Right atrium auricular region (tissue), 2 donors: ENCODE measurements at places on chromosomes 1 and 21. TPM values are rescaled to one million over a fixed set of nuclear protein-coding genes. Genes with fewer than 3 reads are reported as not detected.
A peak's percentile ranks its signal among the peaks of the same experiment; 100 is the strongest.

- DNase-seq = no peak
These were observed 59.5 kb downstream of the OPTC start for GRCh38 chr1:203553496-203553895.

DNA sequence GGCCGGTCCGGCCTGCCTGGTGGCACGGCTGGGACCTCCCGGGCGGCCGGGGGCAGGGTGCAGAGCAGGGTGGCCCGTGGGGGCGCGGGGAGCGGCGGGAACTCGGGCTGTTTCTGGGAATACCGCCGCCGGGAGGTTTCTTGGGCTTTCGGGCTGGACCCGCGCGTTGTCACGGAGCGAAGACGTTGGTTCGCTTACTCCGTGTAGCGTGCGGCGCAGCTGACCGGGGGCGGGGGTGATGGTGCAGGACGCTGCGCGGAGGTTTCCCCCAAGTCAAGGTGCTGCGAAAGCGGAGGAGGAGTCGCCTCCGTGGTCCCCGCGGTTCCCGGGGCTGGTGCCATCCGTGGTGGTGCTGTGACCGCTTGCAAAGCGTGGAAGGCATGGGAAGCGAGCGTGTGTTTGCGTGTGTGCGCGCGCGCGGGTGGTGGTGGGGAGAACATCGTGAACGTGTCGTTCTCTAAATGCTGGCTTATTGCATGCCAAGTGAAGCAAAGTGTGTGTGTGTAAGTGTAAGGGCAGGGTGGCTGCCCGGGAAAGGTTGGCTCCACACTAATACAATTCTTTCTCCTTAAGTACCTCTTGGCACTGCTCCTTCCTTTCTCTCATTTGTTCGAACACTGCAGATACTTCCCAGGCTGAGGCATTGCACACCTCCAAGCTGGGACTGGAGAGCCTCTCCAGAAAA, 1.1 kb downstream of the RYR2 start:
- no peak for DNase-seq

- no peak for DNase-seq
These were observed 35.0 kb downstream of the DNAJC6 start for GRCh38 chr1:65344171-65344814.

DNA sequence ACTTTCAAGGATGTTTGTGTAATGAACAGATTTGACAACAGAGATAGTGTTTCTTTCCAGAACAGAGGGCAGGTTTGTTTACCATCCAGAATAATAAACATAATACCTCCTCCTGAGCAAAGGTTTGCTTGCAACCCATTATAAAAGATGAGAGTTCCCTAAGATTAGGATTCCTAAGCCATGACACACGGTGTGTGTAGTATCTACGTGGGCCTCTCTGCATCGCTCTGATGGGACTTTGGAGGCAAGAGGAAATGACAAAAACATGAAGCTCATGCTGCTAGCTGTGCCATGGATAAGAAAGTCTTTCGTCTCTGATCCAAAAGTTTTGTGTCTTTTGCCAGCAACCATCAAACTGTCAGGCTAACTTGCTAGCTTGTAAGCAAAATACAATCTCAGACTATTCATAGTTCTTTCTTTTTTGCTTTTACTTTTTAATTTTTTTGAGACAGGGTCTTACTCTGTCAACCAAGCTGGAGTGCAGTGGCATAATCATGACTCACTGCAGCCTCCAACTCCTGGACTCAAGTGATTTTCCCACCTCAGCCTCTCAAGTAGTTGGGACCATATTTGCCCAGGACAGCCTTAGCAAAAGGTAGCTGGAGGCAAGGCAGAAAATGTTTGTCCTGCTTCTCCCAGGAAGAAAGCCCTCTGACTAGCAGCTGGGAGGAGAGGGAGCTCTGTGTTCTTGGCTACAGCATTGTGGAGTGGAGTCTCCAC, 81.1 kb downstream of the LHX4 start:
- DNase-seq = no peak

GRCh38 chr1:3360646-3361257, 93.7 kb upstream of the ARHGEF16 start:
- DNase-seq = no peak

GRCh38 chr1:103177108-103177775, 68.9 kb upstream of the COL11A1 start:
- no peak for DNase-seq

DNA sequence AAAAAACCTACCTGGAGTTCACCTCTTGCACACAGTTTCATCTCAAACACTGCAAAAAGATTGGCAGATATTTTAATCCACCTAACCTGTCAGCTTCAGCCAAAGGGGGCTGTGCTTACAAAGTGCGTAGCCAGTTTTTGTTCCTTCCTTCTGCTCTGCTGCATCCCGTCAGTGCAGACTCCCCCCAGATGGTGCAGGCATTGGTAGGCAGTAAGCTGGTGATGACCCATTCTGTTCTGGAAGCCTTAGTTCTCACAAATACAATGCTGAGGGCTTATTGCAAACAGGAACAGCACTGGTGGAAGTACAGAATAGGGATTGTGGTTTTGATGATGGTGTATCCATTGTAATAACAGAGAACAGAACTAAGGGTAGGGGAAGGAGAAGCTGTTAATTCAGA, 239.5 kb downstream of the RYR2 start:
- no peak for DNase-seq

DNA sequence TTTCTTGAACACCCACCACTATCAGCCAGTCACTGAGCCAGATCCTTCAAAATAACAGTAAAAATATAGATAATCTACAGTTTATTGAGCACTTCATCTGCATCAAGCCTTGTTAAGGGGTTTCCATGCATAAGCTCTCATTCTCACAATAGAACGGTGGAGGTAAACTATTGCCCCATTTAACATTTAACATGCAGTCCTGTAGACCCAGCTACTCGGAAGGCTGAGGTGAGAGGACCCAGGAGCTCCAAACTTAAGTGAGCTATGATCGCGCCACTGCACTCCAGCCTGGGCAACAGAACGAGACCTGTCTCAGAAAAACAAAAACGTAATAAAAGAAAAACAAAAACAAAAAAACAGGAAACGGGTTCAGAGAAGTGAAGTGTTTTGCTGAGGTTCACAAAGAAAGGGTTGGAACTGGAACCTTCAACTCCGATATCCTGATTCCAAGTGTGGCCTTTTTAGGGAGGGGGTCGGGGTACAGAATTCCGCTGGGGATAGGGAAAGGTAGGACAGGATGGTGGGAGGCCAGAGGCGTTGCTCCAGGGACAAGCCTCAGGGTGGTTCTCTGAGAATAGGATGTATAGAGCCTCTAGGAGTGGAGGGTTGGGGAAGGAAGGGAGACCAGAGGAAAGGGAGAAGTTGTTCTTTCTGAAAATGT, 11.6 kb upstream of the SESN2 start:
- DNase-seq = no peak

GRCh38 chr1:3219005-3219790, 150.2 kb downstream of the PRDM16 start:
- peak; percentile 72 for DNase-seq

DNA sequence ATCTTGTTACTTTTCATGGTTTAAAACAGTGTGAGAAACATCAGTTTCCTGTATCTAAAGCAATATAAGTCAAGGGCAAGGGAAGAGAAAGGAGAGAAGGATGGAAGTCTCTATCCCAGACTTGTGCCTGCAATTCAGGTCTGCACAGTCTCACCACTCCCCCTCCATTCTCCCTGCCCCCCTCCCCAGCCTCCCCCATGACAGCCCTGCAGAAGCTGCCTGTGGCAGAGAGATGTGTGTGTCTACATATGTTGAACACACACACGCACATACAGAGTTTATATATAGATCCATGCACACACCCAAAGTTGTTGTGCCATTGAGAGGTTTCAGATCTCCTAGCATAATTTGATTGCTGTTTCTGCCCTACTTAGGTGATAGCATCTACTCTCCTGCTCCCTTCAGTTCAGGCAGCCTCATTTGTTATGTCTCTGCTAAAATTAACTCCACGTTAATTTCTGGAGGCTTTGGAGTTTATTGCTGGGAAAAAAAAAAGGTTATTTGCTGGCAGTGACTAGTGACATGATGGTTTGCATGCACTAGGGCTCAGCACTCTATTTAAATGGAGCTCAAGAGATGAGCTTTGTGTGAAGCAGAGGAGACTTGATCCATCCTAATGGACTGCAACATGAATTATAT, 124.9 kb upstream of the SMYD2 start:
- DNase-seq = no peak

DNA sequence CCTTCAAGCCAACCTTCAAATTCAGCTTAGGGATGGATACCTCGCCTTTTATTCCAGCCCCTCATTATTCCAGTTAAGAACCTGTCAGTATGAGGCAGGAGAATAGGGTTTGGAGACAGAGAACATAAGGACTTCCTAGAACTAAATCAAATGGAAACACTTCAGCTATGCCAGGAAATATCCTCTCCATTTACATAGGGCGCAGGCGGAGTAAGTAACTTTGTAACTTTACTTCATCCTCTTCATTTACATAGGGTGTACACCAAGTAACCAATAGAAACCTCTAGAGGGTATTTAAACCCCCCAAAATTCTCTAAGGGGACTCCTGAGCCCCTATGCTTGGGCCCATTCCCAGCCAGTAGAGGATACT, 75.4 kb upstream of the ATF3 start:
- no peak for DNase-seq

DNA sequence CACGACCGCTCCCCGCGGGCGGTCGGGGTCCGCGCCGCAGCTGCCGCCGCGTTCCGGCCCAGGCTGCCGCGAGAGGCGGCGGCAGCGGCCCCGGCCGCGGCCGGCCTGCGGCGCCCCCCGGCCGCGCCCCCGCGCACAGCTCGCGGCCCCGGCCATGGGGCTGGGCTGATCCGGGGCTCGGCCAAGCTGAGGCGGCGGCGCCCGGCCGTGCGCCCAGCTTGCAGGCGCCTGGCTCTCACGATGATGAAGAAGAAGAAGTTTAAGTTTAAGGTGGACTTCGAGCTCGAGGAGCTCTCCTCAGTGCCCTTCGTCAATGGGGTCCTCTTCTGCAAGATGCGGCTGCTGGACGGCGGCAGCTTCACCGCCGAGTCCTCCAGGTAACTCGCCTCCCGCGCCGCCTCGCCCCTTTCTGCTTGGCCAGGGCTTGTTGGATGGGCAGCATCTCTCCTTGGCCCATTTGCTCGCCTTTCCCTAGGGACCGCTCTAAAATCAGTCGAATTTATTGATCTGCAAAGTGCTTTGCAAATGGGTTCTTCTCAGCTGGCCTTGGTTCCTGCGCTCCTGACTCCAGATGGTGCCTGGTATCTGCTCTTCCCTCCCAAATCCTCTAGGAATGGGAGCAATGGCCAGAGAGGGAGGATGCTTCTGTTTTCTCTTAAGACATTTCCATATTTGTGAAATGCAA, 431 bp downstream of the EEIG2 start:
- no peak for DNase-seq

DNA sequence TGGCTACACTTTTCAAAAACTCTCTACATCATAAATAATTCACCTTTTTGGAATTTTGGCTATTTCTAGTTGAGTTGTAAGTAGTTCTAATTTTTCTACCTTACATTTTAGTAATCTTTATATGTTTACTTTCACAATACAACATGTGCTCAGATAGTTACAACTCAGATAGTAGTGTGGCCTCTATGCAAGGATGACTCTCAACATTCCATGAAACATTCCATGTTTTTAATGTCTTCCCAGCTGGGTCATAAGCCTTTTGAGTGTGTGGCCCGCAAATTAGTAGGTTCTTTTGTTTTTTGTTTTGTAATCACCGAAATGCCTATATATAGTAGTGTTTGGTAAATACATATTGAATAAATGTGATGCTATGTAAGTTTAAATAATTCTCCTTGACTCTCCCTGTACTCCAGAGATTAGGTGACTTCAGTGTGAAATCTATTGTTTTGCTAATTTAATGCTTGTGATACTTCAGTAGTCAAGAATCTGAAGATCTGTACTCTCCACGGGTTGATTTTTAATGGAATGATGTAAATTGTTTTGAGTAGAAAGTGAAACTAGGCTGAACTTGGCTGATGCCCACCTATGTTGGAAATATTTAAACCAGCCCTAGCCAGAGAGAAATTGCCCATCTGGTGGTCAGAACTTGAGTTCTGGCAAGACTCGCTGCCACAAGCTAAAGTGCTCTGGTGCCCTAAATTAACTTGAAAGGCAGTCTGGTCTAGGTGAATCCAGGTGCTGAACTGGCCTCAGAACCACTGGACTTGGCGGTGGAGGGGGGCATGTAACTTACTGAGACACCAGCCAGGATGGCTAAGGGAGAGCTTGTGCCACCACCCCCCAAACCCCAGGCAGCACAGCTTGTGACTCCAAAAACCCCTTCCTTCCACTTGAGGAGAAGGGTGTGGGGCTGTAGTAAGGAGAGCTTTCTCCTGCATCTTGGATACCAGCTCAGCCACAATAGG, 165.6 kb downstream of the USP25 start:
- no peak for DNase-seq

GRCh38 chr1:96843196-96843595, 121.6 kb downstream of the PTBP2 start:
- no peak for DNase-seq

DNA sequence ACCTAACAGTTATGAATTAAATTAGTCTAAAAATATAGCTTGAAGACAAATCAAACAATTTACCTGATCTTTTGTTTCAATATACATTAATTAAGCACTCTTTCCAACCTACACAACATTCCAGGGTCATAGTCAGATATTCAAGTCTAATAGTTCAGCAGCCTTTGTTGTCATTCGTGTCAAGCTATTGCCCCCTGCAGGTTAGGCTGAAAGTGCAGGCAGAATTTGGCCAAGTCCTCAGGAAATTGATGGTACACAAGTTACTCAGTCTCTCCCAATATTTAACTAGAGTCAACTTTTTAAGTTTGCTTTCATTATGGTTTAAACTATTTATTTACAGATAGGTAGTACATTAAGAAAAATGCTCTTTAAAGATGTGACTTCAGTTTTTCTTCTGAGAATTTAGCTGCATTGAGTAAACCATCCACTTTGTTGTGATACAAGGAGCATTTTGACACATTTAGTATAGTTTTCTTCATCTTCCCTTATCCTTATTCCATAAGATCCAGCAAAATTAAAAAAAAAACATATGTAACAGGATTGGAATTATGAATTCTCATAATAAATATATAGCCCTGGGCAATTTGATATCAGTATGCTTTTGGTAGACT, 130.3 kb upstream of the DPYD start:
- peak; percentile 82 for DNase-seq

- DNase-seq = no peak
These were observed 48.5 kb upstream of the CHRM3 start for GRCh38 chr1:239337799-239338430.

DNA sequence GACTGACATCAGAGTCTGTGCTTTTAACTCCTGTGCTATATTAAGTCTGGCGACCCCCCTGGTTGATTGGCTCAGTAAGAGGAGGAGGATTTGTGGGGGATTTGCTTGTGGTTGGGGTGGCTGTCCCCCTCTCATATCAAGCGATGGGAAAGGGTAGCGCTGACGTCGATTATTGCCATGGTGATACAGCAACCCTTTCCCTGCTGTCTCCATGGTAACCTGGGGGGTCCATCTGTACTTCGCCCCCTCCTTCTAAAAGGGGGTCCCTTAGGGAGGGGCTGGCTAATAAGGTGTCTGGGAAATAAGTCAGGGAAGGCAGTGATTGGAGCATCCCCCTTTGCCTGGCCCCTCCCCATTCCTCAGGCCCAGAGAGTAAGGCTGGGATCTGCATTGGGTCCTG, 4.7 kb downstream of the FAM229A start:
- no peak for DNase-seq

The TCHHL1 gene
- not detected for total RNA-seq

The FAM72C gene
- total RNA-seq = 0.33 TPM

The ZBTB21 gene
- total RNA-seq = 5.5 TPM

The FAM163A gene
- not detected for total RNA-seq

The FCRL2 gene
- not detected for total RNA-seq

The ACTL8 gene
- total RNA-seq = not detected

The F3 gene
- 29.5 TPM for total RNA-seq

The SPRR2F gene
- total RNA-seq = not detected

The OLIG2 gene
- not detected for total RNA-seq

The CFHR2 gene
- total RNA-seq = not detected

The ZNF648 gene
- total RNA-seq = not detected

The CRABP2 gene
- 2.5 TPM for total RNA-seq

The MSTO1 gene
- total RNA-seq = 4.8 TPM
